Kidney epithelial cell (primary cell): ENCODE measurements at places on chromosomes 3 and 15.
A peak's percentile ranks its signal among the peaks of the same experiment; 100 is the strongest.

GRCh38 chr15:79308874-79309273 lies 2.0 kb upstream of the TMED3 start:
- DNase-seq = no peak

DNA sequence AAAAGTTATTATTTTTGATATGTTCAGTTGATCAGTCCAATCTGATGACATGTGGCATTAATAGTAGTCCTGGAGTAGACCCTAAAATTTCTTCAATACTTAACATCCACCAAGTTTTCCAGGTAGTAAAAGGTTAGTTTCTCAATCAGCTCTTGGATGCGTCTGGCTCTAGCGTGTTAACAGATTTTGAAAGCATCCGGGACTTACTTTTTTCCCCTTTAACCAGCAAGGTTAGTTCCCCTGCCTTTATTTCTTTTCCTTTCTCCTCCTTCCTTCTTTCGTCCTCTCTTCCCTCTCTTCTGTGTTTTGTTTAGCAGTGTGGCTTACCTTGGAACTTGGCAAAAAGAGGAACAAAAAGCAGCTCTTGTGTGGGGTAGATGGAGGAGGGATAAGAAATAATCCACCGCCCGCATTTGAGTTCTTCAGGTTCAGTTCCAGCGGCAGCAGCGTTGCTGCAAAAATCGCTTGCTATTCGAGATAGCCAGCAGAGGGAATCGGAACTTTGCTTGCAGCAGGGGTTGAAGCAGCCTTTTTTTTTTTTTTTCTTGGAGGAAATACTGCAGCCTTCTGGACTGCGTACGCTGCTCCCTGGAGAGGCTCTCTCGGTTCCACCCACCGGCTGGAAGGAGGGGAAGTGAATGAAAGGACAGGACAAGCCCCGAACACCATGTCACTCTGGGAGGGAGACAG lies at the start of gene RBMS3:
Gene RBMS3 (plus strand): TSS at position 668 of the 690 bp plus-strand sequence.
- peak; percentile 87 for DNase-seq

DNA sequence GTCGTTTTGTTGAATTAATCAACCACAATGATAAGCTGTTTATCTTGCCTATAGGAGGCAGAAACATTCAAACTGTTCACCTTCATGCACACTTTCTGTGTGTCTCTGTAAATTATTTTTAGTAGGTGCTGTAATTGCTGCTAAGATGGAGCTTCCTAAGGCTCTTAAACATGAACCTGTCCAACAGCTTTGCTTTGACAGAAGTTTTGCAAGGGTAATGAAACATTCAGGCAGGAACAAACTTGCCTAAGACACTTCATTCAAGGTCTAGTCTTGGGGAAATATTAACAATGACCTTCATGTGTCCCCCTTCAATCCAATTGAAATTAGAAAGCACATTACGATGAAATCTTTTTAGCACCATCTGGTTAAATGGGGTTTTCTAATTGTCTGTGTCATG lies 156.1 kb downstream of the DIPK2A start:
- no peak for DNase-seq

DNA sequence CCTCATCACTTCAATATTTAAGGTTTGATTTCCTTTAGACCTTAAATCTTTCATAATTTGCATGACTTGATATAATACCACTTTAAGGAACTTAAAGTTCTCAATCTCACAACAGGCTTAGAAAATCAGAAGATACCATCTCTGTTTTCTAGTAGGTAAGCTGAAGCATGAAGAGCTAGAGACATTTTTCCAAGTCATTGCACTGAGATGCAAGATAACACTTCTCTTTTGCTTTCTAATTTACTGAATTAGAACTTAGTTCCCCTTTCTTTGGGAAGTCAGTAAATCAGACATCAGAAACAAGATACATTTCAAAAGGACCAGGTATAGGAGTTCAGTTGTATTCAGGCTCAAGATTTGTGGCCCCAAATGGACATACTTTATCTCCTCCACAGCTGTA lies 79.7 kb downstream of the DZIP3 start:
- DNase-seq = no peak

DNA sequence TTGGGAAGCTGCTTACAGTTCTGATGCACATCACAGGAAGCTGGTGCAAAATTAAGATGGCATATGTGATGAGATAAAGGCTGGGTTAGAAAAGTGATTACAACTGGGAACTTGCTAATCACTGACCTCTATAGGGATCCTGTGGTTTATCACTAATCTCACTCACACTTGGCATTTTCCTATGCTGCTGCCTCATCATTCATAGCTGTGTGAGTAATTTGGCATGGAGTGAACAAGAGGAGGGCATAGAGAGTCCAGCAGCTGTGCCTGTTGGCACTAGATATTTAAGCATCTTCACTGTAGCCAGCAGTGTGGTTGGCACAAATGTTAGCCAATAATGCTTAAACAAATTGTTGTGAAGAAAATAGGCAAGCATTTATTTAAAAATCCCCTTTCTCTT lies 217.7 kb upstream of the CGNL1 start:
- DNase-seq = peak; percentile 9

DNA sequence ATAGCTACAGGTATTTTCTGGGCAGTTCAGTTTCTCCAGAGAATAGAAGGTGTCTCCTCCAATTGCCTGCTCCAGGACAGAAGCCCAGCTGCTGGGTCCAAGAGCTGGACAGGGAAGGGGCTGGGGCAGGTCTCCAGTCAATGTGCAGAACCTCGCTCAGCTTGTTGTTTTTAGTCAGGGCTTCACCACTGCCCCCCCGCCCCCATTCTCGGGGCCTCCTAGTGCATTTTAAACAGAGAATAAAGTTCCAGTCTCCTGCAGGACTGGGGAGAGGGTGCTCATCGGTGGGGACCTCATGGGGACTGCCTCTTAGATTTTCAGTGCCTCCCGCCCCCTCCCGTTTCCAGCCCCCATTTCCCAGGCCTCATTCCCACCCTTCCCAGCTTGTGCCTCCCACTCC lies 216.6 kb downstream of the XXYLT1 start:
- DNase-seq = no peak

DNA sequence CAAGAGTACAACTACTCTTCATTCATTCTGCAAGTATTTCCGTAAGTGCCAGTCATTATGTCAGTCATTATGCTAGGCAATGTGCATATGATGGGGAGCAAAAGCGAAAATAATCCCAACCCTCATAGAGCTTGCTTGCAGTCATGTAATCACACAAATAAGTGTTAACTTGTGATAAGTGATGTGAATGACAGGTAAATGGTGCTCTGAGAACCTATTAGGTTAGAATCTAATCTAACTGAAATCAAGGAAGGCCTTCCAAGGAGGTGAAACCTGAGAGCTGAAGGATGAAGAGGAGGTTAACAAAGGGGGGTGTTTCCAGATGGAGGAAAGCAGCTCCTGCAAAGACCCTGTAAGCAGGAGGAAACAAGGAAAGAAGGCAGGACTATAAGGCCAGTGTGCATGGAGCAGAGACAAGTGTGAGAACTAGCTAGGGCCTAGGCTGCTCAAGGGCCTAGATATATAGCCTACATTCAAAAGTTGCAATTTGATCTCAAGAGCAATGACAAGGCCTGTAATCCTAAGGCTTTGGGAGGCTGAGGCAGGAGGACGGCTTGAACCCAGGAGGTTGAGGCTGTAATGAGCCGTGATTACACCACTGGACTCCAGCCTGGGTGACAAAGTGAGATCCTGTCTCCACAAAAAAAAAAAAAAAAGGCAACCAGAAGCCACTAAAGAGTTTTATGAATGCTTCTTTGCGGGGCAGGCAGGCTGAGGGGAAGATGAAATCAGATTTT lies 5.3 kb downstream of the PTPN9 start:
- DNase-seq = no peak

DNA sequence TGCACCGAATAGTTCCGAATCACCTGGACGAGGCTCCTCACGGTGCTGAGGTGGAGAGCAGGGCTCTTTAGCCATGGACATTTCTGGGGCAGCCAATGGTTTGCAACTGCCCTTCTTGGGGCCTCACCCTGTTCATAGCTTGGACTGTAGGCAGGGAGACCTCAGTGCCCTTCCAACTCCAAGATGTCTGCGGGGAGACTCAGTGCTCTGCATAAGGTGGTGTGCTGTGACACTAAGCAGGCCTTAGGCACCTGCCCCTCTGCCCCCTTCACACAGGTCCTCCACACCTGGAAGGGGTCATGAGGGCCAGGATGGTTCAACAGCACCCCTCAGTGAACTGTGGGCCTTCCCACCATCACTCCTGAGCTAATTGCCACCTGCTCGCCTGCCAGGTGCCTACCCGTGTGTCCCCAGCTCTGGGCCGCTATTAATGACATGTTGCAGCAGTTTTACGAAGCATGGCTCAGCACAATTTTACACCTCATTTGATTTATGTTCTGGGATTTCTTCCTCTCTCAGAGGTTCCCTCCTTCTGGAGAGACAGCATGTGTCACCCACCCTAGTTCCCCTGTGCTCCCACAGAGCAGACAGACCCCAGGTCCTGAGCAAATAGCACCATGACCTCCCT lies 101.2 kb upstream of the SMAD3 start:
- no peak for DNase-seq

DNA sequence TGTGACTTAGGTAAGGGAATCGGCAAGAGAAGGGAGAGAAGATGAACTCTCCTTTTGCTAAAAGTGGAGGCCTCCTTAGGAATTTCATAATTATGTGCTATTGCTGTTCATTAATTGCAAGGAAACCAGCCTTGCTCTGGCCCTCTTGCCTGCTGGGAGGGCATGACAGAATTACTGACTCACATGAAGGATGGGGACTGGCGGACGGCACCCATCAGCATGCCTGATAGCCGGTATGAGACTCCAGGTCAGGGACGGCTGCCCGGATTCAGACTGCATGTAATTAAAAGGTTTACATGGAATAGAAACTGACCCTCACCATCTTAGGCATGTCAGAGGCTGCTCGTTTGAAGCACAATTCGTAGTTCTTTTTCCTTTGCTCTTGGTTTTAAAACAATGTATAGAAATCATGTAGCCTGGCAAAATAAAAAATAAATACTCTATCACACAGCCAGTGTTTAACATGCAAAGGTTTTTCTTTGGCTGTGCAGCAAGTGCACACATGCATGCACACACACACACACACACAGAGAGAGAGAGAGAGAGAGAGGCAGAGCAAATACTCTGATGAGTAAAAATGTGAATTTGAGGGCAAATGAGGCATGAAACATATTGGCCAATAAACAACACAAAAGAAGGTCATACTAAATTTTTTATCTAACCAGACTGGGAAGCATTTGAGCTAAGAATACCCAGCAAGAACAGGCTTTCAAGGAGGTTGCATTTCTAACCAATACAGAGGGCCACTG lies 82.7 kb downstream of the FOXB1 start:
- DNase-seq = no peak

DNA sequence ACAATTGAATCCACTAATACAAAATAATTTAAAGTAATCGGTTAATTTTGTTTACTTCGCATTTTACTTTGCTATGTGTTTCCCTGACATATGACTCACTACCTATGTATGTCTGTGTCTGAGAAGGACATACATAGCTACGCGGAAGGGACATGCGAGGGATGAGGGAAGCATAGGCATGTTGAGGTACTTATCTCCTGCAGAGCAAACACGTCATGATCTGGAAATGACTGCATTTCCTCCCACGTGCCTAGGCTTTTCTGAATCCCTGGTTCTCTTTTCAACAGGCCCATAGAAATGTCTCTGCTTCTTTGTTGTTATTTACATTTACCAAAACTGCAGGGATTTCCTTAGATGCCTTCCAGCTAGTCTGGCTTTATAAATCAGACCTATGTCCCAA lies 27.5 kb downstream of the ALCAM start:
- no peak for DNase-seq

DNA sequence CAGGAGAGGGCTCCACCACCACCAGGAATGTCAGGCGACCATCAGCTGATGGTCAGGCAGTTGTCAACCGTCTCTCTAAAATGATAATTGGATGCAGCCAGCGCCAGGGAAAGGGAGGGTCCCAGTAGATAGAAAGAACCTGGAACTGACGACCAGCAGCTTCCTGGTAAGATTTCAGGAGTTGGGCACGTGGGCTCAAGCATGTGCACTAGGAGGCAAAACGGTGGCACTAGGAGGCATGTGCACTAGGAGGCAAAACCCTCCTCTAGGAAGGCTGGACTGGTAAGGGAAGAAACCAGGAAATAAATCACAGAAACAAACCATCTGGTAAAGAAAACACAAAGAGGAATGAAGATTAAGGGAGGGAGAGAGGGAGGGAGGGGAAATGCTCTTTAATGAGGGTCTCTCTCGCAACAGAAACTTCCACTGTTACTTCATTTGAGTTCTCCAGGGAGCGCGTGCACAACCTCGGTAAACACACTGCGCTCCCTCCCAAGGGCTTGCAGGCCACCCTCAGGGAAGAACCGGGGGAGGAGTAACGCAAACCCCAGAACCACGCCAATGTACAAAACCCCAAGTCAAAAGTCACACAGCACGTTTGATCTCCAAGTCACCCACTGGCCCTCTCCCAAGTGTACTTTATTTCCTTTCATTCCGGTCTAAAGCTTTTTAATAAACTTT lies 116.7 kb downstream of the XXYLT1 start:
- no peak for DNase-seq

- no peak for DNase-seq
Observed at GRCh38 chr3:32398531-32398930, 6.9 kb downstream of the CMTM7 start.

GRCh38 chr3:126351086-126351770 lies 6.0 kb downstream of the KLF15 start:
- no peak for DNase-seq

GRCh38 chr3:133792171-133792763 lies 13.3 kb upstream of the SRPRB start:
- DNase-seq = no peak

- no peak for DNase-seq
Observed at GRCh38 chr3:18223571-18223970, 201.6 kb downstream of the SATB1 start.
